ENCODE measurements at places on chromosomes 7 and 10.

- DNase-seq, result no peak
Measured at GRCh38 chr7:88638583-88638982, 120.9 kb upstream of the ZNF804B start.

DNA sequence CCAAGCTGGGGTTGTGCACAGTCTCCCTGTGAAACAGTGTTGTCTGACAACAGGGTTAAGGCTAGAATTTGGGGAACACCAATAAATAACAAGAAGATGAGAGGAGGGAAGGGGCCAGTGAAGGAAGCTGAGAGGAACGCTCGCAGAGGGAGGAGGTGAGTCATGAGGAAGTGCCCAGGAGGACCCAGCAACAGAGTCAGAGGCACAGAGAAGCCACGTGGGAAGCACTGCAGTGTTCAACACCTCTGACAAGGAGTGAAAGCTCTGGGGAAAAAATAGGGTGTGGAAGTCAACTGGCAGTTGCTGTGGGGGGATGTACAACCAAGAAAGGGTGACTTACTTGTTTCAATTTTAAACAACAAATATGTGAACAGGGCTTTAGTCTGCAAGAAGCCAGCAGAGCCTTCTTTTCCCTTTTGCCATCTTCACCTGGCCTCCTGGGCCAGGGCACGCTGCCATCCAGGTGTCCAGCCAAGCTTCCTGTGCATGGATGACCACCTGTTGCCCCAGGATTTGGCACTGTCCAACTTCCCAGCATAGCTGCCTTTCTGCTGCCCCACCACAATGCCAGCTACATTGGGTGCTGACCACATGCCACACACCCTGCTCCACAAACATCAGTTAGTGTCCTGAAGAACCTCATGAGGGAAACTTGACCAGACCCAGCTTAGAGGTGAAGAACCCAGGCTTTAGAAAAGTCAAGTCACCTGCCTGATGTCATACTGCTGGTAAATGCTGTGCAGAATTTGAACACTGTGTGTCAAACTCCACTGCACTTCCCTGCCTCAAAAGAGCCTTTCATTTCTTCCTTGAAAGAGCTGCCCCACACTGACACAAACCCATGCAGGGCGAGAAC, 69.6 kb downstream of the ATXN7L1 start:
- no peak for DNase-seq

- no peak for DNase-seq
Measured at GRCh38 chr10:82411416-82411815, 536.4 kb downstream of the NRG3 start.

DNA sequence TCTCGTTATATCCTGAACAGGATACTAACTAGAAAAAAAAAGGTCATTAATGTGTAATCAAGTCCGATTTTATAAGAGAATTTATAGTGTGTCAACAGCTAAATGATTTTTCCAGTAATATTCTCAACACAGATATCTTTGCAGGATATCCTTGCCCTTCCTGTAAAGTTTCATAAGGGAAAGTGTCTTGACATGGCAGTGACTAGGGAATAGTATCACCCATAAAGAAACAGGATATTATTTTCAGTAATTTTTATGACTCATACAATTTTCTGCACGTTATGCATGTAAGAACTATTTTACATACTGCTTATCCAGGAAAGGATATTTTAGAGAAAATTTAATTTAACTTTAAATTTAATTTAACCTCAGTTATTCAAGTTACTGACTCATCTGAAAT, 19.5 kb upstream of the PNLIP start:
- no peak for DNase-seq

DNA sequence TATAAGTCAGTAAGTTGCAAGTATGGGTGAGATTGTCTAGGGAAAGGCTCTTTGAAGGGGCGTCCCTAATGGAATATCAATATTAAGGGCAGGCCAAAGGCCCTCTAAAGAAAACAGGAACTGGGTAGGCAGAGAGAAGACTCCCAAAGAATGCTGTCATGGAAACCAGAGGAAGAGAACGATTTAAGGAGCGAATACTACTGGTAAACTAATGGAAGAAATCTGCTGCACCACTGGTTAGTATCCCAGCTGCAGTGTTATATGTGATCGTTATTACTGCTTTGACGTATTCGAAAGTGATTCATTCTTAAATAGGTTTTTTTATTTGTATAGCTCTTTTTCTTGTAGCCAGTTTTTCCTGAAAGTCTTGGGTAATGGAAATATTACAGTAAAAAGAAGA, 1.3 kb downstream of the CASP2 start:
- no peak for DNase-seq

GRCh38 chr10:30330497-30331168, 18.4 kb downstream of the MTPAP start:
- DNase-seq, result no peak

- DNase-seq, result no peak
Measured at GRCh38 chr10:128258421-128258976, 132.3 kb upstream of the MKI67 start.

DNA sequence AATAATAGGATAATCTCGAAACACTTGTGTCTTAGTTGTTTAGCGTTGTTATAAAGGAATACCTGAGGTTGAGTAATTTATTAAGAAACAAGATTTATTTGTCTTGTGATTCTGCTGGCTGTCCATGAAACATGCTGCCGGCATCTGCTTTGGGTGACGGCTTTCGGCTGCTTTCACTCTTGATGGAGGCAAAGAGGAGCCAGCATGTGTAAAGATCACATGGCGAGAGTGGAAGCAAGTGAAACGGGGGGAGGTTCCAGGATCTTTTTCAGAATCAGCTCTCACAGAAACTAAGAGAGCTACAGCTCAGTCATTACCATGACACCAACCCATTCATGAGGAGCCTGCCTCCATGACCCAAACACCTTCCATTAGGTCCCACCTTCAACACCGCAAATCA, 402.8 kb downstream of the CDC14C start:
- DNase-seq, result no peak

- DNase-seq, result no peak
Measured at GRCh38 chr7:3859431-3859830, 558.4 kb downstream of the SDK1 start.

- DNase-seq, result peak; percentile 30
Measured at GRCh38 chr7:131106681-131107336, 220.9 kb upstream of the MKLN1 start.

DNA sequence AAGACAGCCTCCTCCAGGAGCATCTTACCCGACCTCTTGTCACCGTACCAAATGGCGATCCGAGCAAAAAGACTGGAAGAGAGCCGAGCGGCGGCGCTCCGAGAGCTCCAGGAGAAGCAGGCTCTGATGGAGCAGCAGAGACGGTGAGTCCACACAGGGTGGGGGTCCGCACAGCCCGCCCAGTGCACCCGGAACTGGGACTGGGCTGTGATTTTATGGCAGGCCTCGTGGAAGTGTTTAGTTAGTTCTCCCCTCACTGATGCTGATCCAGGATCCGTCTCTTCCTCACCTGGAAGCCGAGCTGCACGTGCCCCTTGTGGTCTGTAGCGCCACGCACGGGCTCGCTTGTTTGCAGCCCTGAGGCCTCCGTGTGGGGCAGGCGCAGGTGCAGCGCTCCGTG, 19.6 kb downstream of the LRRC27 start:
- DNase-seq, result no peak

- DNase-seq, result peak; percentile 23
Measured at GRCh38 chr7:101066141-101066832, 19.0 kb upstream of the TRIM56 start.

All from WERI-Rb-1 (cell line).